ENCODE measurements at places on chromosomes 13 and 19. TPM values are rescaled to one million over a fixed set of nuclear protein-coding genes. Genes with fewer than 3 reads are reported as not detected.

The ZNF577 gene
- 3.9 TPM for total RNA-seq

The CCL25 gene
- not detected for total RNA-seq

The ZNF20 gene
- total RNA-seq, result 1.9 TPM

The S1PR2 gene
- total RNA-seq, result 0.61 TPM

The RSPH6A gene
- 0.15 TPM for total RNA-seq

The MAMSTR gene
- not detected for total RNA-seq

The CCDC9 gene
- total RNA-seq, result 6.5 TPM

The FCHO1 gene
- total RNA-seq, result 0.65 TPM

The ZNF180 gene
- 13.4 TPM for total RNA-seq

The IQCN gene
- under 0.01 TPM for total RNA-seq

The ZNF616 gene
- total RNA-seq, result 5.2 TPM

The CGB3 gene
- not detected for total RNA-seq

The PODNL1 gene
- not detected for total RNA-seq
